ENCODE measurements at places on chromosomes 12 and 14.
A peak's percentile ranks its signal among the peaks of the same experiment; 100 is the strongest.

DNA sequence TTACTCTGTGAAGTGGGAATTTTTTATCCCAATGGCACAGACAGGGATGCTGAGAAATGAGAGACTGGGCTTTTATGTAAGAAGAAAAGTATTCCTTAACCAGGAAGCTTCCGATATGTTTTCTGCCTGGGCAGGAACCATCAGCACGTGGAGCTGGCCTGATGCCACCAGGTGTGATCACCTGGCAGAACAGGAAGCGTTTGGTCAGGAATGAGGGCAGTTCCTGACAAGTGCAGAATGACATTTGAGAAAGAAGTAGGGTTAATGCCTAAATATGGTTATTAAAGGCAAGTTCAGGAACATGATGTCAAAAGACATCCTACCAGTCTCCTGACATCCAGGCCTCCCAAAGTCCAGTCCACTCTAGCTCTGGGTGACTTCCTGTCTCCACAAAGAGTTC, 210.3 kb downstream of the NUAK1 start:
- DNase-seq: no peak

DNA sequence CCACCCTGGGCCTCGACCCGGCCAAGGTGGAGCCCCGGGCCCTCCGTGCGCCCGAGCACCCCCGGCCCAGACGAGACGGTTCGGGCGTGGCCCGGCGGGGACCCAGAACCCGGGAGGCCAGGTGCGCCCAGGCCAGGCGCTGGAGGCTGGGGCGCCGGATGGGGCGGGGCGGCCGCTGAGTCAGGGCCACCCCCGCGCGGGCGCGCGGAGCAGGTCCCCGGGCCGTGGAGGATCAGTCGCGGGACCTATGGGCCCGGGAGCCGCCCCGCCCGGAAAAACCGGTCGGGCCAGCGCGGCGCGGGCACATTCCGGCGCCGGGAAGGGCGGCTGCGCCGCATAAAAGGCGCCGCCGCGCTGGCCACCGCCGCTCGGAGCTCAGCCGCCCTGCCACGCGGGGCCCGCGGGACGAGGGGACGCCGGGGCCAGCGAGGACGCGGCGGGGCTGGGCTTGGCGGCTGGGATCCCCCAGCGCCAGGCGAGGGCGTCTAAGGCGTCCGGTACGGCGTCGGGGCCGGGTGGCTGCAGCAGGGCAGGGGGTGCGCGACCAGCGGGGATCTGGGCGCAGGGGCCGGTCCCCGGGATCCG, 21.5 kb upstream of the KIF26A start:
- DNase-seq: no peak

DNA sequence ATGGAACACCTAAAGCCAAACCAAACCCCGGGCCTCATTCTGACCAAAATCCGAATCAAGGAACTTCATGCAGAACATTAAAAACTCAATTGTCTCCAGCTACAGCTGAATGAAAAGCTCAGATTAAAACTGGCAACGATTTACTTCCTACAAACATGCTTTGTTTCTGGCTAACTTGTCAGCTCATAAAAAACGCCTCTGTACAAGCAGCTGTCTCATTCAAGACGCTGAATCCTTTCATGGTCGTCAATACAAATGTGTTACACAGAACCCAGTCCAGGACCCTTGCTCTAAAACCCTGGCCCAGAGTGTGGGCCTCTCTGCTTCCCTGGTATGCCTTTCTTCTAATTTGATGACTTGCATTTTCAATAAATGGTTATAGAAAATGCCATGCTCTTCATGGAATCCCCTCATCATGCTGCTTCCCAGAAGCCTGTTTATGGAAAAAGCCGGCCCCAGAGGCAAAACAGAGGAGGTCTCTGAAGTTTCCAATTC, 183.1 kb downstream of the PHLDA1 start:
- no peak for DNase-seq

DNA sequence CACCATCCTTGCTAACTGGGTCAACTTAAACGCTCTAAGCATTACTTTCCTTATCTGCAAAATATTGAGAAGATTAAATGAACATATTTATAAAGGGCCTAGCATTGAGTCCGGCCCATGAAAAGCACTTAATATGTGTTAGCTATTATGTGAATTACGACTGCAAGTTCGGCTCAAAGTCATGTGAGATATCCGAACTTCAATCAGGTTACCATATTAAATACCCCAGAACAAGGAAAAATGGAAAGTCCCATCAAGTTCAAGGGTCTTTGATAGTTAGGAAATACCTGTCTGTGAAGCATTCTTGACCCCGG, 487 bp upstream of the NRDE2 start:
- DNase-seq: no peak

DNA sequence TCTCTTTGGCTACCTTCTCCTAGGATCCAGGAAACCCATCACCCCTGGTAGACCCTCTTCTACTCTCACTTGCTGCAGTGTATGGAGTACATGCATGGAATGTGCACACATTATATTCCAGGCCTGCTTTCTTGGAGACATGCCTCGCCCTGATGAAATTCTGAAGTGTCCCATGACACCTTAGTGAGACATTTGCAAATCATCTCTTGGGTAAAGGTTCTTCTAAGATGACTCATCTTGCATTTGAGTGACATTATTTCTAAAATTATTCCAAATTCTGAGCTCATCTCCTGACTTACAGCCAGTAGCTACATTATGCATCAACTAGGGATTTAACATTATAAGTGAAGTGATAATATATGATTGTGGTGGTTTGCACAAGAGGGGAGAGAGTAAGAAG, 49.8 kb downstream of the SDR9C7 start:
- DNase-seq: no peak

DNA sequence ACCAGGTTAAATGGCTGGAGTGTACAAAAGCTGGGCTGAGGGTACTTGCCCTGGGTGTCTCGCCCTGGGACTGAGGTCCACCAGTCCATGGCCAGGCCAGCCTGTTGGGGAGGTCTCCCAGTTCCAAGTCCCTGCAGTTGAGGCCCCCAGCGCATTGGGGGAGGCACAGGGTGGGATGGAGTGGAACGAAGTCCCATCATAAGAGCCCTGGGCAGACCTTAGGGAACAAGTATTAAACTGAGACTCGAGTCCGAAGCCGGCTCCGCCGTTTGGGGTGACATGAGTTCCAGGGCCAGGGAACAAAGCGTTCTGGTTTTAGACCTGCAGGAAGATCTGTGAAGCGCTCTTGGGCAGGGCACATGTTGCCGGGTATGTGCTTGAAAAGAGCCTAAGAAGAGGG, 84.7 kb downstream of the ALG10 start:
- no peak for DNase-seq

- no peak for DNase-seq
Measured at GRCh38 chr14:73452341-73453186, 5.8 kb downstream of the NUMB start.

- no peak for DNase-seq
Measured at GRCh38 chr12:1766110-1766509, 54.3 kb upstream of the LRTM2 start.

DNA sequence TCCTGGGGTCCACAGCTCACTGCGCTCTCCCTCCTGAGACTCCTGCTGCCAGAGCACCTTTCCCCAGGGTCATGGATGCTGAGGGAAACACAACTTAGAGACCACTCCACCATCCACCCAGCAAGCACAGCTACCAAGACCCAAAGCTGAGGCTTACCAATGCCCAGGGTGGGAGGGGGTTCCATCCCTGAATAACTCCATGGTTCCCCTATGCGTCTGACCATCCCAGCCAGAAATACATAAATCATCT, 36.3 kb downstream of the DAD1 start:
- no peak for DNase-seq

DNA sequence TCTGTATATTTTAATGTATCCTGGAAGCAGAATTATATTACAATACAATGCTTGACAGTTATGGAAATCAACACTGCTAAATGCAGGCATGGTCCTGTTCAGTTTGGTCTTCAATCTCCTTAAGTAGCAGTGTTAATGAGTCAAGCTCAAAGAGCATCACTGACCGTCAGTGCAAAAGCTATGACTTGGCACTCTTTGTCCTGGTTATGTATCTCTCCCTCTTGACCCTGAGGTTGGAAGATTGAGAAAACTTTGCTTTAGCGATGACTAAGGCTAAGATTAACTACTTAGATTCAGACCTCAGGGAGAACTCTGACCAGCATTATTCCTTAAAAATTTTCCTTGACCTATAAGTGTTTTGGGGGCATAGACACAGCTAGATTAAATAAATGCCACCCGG, 10.9 kb downstream of the CLEC7A start:
- DNase-seq: no peak

GRCh38 chr12:27226407-27226929, 17.6 kb upstream of the STK38L start:
- DNase-seq: no peak

DNA sequence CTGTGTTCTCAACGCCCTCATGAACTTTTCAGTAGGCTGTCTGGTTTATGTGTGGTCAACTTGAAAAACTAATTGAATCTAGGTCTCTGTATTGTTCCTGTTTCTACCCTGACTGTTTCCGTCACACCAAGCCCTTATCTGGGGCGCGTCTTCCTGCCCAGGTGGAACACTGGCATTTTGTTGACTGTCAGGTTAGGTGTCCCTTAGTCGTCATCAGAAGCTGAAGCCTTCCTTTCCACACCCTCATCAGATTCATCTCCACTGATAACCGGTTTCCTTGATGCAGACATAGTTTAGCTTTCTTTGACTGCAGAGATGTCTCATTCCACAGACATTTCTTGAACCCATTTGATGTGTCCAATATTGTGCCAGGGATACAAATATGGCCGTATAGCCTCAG, 96.5 kb downstream of the DUSP16 start:
- peak; percentile 76 for DNase-seq

DNA sequence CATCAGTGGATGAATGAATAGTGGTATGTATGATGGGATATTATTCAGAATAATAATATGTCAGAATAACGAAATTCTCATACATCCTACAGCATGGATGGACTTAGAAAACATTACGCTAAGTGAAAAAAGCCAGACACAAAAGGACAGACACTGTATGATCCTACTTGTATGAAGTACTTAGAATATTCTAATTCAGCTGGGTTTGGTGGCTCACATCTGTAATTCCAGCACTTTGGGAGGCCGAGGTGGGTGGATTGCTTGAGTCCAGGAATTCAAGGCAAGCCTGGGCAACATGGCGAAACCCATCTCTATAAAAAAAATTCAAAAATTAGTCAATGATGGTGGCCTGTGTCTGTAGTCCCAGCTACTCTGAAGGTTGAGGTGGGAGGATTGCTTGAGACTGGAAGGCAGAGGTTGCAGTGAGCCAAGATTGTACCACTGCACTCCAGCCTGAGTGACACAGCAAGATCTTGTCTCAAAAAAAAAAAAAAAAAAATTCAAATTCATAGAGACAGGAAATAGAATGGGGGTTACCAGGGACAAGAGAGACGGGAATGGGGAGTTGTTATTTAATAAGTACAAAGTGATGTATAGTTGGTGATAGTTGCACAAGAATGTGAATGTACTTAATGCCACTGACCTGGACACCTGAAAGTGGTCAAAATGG, 132.3 kb downstream of the CHST11 start:
- DNase-seq: no peak

DNA sequence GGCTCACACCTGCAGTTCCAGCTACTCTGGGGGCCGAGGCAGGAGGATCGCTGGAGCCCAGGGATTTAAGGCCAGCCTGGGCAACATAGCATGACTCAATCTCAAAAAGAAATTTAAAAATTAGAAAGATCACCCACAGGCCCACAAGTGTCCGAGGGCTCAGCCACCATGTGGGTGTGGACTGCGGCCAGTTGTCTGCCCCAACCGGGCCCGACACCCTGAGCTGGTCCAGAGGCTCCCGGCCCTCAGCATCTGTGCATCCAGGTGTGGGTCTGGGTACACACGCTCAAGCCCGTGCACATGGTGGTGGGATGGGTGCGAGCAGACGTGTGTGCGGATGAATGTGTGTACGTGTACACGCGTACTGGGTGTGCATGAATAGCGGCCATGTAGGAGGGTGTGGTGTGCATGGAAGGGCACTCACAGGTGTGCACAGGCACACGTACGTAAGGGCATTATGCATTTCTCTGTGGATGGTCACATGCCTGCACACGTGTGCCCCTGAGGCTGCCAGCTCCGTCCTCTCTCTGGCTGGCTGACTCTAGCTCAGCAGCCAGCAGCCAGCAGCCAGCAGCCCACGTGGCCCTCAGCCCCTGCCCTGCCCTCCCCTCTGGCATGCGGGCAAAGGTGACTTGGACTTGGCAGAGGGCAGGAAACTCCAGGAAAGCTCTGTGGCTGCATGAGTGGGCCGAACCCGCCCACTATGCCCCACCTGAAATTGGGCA, 23.3 kb upstream of the NUDT14 start:
- DNase-seq: no peak

GRCh38 chr14:59677771-59678231, 101.2 kb upstream of the CCDC175 start:
- DNase-seq: no peak

GRCh38 chr12:114780746-114781399, 96.9 kb upstream of the TBX3 start:
- no peak for DNase-seq

GRCh38 chr14:59096303-59096702, 92.2 kb upstream of the DAAM1 start:
- DNase-seq: no peak

- no peak for DNase-seq
Measured at GRCh38 chr12:52618866-52619265, 507 bp upstream of the KRT73 start.

GRCh38 chr12:126067626-126068329, 1002.5 kb downstream of the AACS start:
- no peak for DNase-seq

GRCh38 chr14:25237845-25238244, 187.9 kb upstream of the STXBP6 start:
- no peak for DNase-seq

- no peak for DNase-seq
Measured at GRCh38 chr12:130835011-130835410, 4.0 kb downstream of the STX2 start.

DNA sequence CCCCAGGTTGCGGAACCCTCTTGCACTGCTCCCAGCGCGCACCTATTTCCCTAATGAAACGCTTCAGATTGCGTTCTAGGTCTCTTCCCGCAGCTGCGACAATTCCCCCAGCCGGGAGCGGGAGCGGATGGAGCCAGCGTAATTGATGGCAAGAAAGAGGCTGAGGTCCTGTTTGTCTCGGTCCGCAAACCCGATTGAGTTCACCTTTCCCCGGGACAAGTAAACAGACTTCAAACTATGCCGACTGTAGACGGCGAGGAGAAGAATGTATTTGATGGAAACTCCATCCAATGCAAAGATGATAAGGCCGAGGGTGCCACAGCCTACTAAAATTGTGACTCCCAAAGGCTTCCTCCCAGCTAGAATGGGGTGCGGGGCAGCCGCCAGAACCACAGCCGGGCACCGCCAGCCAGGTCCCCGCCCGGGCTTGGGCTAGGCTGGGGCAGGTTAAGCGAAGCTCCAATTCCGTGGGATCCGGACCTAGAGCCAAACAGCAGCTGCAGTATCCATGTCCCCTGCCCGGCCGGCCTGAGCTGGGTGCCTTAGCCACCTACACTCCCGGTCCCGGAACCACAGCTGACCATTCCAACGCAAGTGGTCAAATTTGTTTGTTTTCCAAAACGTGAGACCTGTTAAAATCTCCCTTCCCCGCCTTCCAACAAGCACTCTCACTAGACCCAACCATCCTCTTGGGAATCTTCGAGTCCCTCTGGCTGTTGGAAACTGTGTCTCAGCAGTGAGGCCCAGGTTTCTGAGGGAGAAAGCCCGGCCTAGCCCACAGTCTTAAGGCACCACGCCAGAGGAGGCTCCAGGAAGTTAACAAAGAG, 5.5 kb downstream of the NKX2-1 start:
- no peak for DNase-seq

- DNase-seq: no peak
Measured at GRCh38 chr12:39617887-39618286, 1.7 kb downstream of the ABCD2 start.

- no peak for DNase-seq
Measured at GRCh38 chr12:131076296-131076695, 122.6 kb downstream of the ADGRD1 start.

GRCh38 chr12:111196532-111196931, 172.4 kb downstream of the PHETA1 start:
- no peak for DNase-seq
